ENCODE measurements at places on chromosomes 1 and 21. TPM values are rescaled to one million over a fixed set of nuclear protein-coding genes. Genes with fewer than 3 reads are reported as not detected.

- DNase-seq, result peak; percentile 97
Observed at GRCh38 chr1:45521413-45522323, at the start of gene PRDX1. Gene PRDX1 (minus strand): TSS chr1:45521884. CDS start chr1:45519043, 2,841 bp downstream.

GRCh38 chr1:37147392-37147831 lies 113.1 kb upstream of the GRIK3 start:
- no peak for DNase-seq

DNA sequence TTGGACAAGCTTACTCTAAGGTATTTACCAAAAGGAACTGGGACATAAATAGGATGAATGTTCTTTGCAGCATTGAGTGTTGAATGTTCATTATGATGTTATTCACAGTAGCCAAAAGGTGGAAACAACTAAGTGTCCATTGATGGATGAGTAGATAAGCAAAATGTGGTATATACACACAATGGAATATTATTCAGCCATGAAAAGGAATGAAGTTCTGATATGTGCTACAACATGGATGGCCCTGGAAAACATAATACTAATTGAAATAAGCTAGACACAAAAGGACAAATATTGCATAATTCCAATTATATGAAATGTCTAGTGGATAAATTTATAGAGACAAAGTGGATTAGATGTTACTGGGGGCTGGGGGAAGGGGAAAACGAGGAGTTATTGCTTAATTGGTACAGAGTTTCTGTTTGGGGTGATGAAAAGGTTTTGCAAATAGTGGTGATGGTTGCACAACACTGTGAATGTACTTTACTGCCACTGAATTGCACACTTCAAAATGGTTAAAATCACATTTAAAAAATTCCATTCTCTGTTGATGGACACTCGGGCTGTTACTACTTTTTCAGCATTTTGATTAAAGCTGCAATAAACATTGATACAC lies 2.9 kb downstream of the MTARC1 start:
- DNase-seq, result no peak

GRCh38 chr1:12052008-12052573 lies 11.0 kb upstream of the TNFRSF8 start:
- no peak for DNase-seq

- no peak for DNase-seq
Observed at GRCh38 chr1:21437341-21437640, 2.6 kb upstream of the NBPF3 start.

GRCh38 chr1:33111965-33112364 lies 31.0 kb downstream of the AZIN2 start:
- DNase-seq, result no peak

- no peak for DNase-seq
Observed at GRCh38 chr1:191065771-191066170, 588.1 kb upstream of the BRINP3 start.

GRCh38 chr1:67759692-67760029 lies 73.6 kb downstream of the GNG12 start:
- no peak for DNase-seq

- DNase-seq, result no peak
Observed at GRCh38 chr1:6254691-6255090, 6.2 kb downstream of the GPR153 start.

Gene CFHR5
- not detected for total RNA-seq

Gene RHD
- total RNA-seq, result not detected

Gene KLF17
- 0.12 TPM for total RNA-seq

Data from pancreas (tissue), 10 donors.